Fibroblast of skin of left biceps (primary cell): ENCODE measurements at places on chromosomes 13 and 19.
A peak's percentile ranks its signal among the peaks of the same experiment; 100 is the strongest.

- no peak for DNase-seq
These were observed 1078.9 kb downstream of the SLITRK1 start for GRCh38 chr13:82803341-82803740.

- no peak for DNase-seq
These were observed 13.2 kb downstream of the NAPSA start for GRCh38 chr19:50352242-50352641.

DNA sequence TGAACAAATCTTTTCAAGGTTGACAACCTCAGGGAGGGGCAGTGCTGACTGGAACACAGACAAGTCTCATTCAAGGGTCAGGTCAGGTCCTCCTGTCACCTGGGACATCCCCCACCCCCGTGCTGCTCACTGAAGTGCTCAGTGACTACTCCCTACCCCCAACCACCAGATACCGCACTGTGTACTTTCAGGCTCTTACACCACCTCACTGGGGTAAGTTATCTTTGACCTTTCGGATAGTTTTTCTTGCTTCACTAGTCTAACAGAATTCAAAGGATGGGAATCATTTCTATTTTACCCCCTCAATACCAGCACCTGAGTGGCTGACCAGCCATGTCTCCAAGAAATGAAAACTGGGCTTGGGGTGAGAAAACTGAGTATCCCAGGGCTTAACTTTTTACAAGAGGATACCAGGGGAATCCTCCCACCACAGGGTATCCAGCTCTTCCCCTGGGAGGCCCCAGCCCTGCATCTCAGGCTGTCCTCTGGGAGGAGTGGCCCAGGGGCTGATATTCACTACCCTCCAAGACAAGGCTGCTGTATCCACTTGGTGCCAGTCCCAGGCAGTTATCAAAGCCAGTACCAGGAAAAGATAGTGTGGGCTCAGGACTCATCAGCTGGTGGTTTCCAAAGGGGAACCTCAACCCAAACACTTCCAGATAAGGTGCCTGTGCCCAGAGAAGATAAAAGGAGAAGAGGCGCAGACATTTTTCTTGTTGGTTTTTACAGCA is 2.1 kb downstream of the ZNF563 start:
- DNase-seq = no peak

DNA sequence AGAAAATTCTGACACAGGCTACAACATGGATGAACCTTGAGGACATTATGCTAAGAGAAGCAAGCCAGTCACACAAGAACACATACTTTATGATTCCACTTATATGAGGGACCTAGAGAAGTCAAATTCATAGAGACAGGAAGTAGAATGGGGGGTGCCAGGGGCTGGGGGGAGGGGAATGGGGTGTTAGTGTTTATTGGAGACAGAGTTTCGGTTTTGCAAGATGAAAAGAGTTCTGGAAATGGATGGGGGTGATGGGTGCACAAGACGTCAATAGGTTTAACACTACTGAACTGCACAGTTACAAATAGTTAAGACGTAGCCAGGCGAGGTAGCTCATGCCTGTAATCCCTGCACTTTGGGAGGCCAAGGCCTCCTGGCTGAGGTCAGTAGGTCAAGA is 3.5 kb upstream of the ZNF787 start:
- DNase-seq = no peak

GRCh38 chr13:50596776-50597203 is 246.7 kb downstream of the DLEU7 start:
- no peak for DNase-seq

GRCh38 chr13:79456656-79457365 is 24.1 kb upstream of the NDFIP2 start:
- DNase-seq = no peak

- no peak for DNase-seq
These were observed 90.9 kb downstream of the KDM4B start for GRCh38 chr19:5059793-5060192.

- peak; percentile 70 for DNase-seq
These were observed 28.4 kb downstream of the UBAC2 start for GRCh38 chr13:99228737-99229691.

DNA sequence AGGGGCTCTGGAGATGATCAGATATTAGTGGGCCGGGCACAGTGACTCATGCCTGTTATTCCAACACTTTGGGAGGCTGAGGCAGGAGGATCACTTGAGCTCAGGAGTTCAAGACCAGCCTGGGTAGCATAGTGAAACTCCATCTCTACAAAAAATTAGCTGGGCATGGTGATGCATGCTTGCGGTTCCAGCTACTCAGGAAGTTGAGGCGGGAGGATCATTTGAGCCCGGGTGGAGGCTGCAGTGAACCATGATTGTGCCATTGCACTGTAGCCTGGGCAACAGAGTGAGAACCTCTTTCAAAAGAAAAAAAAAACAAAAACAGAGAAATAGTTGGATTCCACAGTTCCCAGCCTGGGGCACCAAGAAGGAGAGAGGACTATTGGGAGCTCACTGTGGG is 17.9 kb upstream of the SHFL start:
- no peak for DNase-seq

DNA sequence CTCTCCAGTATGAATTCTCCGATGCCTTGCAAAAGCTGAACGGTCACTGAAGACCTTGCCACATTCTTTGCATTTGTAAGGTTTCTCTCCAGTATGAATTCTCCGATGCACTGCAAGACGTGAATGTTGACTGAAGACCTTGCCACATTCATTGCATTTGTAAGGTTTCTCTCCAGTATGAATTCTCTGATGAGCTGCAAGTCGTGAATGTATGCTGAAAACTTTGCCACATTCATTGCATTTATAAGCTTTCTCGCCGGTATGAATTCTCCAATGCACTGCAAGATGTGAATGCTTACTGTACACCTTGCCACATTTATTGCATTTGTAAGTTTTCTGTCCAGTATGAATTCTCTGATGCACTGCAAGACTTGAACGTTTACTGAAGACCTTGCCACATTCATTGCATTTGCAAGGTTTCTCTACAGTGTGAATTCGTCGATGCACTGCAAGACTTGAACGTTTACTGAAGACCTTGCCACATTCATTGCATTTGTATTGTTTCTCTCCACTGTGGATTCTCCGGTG is 20.0 kb upstream of the ZNF841 start:
- no peak for DNase-seq
